ENCODE measurements at places on chromosomes 5 and 9.

GRCh38 chr9:135283671-135284070 lies 195.9 kb upstream of the PPP1R26 start:
- DNase-seq = no peak

GRCh38 chr5:116563736-116564308 lies 10.8 kb downstream of the SEMA6A start:
- DNase-seq = no peak

DNA sequence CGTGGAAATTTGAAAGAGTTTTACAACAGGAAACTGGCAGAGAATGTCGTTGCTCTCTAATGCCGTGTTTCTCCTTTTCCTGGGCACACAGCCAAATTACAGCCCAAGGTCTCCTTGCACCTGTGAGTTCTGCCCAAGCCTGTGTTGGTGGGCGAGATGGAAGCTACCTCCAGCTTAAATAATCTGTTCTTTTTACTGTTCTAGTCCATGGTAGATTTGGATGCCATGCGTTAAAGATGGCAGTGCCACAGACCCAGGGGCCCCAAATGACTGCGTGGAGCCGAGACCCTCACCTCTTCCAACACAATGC lies 92.6 kb upstream of the IRX4 start:
- DNase-seq = no peak

DNA sequence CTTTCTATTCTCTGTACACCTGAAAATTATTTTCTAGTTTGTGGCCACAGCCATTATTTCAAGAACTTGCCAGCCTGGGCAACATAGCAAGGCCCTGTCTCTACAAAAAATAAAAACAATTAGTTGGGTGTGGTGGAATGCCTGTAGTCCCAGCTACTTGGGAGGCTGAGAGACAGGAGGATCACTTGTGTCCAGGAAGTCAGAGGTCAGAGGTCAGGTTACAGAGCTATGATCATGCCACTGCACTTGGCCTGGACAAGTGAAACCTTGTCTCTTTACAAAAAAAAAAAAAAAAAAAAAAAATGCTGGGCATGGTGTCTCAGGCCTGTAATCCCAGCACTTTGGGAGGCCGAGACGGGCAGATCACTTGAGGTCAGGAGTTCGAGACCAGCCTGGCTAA lies 58.3 kb downstream of the HMGCR start:
- no peak for DNase-seq

GRCh38 chr5:113060408-113061025 lies 83.9 kb downstream of the DCP2 start:
- no peak for DNase-seq

DNA sequence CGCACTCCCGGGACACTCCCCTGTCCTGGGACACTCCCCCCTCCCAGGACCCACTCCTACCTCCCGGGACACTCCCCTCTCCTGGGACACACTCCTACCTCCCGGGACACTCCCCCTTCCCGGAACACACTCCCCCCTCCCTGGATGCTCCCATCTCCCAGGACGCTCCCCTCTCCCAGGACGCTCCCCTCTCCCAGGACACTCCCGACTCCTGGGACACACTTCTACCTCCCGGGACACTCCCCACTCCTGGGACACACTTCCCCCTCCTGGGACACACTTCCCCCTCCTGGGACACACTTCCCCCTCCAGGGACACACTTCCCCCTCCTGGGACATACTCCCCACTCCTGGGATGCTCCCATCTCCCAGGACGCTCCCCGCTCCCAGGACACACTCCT lies 95.6 kb downstream of the RXRA start:
- DNase-seq = no peak

GRCh38 chr5:157839157-157839795 lies 19.7 kb downstream of the CLINT1 start:
- no peak for DNase-seq
